GM10248 (cell line): ENCODE measurements at places on chromosomes 12 and 14.

DNA sequence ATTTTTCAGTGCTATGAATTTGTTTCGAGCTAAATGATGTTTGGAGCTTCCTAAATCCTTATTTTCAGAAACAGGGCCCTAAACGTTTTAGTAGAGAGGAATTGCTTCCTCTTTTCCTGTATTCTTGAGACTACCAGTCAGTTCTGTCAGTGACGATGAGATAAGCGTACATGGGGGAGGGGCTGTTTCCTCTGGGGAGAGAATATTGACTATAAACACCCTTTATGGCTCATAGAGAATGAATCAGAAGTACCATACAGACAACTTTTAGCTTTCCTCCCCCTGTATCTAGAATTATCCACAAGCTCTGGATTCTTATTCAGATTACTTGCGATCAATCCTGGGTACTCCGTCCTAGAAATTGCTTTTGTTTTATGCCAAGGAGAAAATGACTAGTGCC is 5.1 kb downstream of the TBK1 start:
- DNase-seq: no peak

GRCh38 chr12:52005903-52006703 is 643 bp upstream of the TAMALIN start:
- DNase-seq: peak; percentile 80

DNA sequence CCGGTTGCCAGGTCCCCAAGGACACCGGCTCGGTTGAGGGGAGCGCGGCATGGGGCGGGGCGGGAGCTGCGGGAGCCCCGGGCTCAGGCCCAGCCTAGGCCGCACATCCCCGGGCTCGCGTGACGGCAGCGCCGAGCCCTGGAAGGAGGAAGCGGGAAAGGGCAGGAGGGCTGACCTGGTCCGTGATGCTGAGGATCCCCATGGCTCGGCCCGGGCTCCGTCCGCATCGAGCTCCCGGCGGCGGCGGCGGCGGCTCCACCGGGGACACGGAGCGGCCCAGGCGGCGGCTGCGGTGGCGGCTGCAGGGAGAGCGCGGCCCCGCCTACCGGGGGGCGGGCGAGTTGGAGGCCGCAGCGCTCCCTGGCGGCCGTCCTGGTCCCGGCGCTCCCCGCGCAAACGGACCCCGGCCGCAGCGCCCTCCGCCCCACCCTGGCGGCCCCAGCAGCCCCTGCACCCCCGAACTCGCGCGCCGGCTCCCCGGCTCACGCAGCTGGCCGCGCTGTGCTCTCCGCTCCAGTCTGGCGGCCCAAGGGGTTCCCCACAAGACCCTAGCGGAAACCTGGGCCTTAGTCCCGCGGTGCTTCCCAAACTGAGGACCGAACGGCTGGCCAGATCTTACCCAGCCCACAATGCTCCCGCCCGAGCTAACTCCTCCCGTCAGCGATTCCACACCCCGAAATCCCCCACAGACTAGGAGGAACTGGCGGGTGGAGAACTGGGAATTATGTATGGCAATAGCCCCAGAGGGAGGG is at the start of gene ANKRD52:
Gene ANKRD52, minus strand, starts transcription at position 317 of the 752 bp plus-strand sequence. Its CDS starts 115 bp downstream, at position 202.
- DNase-seq: peak; percentile 96

DNA sequence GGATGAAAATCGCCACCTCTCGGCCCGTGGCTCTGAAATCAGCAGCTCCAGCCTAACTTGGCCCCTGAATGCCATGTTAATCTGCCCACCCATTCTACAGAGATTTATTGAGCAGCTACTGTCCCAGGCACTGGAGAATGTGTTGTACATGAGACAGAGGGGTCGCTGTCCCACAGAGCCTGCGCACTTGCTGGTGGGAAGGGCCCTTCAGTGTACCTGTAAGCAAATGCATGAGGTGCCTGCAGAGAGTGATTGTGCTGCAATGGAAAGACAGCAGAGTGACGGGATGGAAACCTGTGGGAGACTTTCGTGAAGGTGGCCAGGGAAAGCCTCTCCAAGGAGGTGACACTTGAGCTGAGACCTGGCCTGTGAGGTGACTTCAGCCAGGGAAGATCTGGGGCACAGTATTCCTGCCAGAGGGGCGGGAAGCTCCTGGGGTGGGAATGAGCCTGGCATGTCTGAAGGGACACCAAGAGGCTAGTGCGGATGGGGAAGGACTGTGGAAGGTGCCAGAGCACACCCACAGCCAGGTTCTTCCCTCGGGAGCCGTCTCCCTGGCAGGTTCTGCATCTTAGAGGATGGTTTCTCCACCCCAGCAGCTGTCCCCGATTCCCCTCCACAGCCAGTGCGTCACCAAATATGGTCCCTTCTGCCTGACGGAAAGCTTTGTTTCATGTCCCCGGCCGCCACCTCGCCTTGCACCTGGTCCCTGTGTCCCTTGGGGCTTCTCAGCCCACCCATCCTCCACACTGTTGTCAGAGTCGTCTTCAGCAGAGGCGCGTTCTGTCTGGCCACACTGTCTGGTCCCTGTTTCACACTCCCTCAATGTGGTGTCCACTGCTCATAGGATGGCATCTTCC is 8.7 kb downstream of the SMIM41 start:
- peak; percentile 65 for DNase-seq

DNA sequence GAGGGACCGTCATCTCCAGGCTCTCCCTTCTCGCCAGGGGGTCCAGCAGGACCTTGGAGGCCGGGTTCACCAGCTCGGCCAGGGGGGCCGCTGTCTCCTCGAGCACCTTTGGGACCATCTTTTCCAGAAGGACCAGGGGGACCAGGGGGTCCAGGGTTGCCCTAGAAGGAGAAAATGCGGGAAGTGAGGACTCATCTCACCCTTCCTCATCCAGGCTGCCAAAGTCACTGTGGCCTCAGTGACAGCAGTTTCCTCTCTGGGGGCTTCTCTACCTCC is 15.1 kb downstream of the TMEM106C start:
- DNase-seq: no peak

DNA sequence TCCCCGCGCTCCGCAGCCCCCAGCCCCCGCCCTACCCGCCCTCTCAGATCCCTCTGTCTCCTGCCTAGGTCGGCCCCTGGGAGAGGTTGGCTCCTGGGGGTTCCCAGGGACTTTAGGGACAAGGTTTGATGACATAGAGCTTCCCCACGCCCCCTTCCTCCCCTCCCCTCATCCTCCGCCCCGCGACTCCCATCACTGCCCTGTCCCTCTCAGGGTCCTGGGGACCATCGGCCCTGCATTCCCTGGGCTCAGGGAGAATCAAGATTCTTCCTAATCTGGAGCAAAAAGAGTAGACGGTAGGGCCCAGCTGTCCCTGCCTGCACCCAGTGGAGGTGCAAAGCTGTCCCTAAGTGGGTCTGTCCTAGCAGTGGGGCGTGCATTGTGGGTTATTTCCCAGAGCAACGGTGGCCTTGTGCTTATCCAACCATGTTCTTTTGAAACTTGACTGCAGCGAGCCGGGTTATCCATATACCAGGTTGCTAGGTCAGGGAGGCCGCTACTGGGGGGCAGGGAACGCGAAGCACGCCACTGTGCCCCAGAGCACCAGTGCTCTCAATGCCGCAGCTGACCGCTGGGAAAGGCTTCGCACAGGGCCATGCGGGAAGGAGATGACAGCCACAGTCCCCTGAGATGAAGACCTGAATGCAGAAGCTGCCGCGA is 124.4 kb upstream of the PRMT8 start:
- no peak for DNase-seq

- no peak for DNase-seq
Observed at GRCh38 chr14:28482251-28483040, 284.1 kb upstream of the FOXG1 start.

DNA sequence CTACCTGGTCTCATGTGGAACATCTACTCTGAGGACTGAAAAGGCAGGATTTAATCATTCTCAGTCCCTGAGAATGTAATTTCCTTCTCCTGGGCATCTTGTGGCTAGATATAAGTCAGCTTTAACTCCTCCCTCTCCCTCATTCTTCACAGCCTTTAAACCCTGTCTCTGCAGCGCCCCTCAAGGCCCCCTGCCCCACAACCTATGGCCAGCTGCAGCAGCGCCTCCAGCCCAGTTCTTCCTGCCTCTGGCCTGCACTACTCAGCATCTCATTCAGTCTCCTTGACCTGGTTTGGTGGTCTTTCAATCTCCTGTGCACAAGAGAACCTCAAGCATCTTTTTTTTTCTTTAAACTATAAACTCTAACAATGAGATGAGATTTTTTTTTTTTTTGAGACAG is 29.3 kb downstream of the NCKAP5L start:
- DNase-seq: no peak

- no peak for DNase-seq
Observed at GRCh38 chr12:52439845-52440244, 5.7 kb upstream of the KRT75 start.

DNA sequence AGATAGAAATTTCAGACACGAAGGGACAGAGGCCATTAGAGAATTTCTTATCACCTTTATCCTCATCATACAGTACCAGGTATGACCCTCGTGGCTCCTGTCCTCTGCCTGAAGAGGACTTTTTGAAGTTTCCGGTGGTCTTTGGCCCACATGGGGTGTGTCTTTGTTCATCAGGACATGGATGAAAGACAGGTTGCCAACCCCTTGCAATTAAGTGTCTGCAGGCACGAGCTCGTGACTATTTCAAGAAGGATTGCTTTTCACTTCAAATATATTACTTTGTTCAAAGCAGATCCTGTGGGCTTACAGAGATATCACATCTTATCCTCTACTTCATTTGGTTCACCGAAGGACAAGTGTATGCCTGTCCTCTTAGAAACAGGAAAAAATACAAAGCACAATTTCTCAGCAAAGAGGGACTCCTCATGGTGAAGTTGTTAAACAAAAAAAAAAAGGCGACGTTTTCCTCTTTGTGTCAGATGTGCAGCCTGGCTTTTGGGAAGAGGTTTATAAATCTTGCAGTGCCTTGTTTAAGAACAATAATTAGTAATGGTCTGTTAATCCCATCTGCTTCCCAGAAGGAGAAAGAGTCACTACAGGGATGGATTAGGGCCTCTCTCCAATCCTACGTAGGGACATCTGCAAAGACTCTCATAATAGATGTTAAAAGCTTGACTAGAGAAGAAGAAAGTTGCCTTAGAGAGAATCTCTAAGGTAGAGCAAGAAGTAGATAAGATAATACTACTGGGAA is 13.5 kb upstream of the FAM234B start:
- DNase-seq: no peak

DNA sequence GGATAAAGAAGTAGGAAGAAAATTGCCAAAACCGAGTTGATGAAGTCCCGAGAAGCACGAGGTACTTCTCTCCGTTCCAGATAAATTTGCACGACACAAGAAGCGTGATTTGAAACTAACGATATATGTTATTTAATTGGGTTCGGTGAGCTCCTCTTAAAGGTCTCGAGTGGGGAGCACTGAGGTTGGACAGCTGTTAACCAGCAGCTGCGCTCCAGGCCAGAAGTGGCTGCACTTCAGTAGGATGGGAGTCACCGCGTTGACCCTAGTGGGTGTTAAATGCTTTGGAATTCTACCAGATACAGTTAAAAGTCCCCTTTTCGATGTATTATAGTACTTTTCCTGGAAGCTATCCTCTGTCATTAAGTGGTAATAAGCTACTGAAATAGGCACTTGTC is 953 bp upstream of the DCAF5 start:
- DNase-seq: no peak

DNA sequence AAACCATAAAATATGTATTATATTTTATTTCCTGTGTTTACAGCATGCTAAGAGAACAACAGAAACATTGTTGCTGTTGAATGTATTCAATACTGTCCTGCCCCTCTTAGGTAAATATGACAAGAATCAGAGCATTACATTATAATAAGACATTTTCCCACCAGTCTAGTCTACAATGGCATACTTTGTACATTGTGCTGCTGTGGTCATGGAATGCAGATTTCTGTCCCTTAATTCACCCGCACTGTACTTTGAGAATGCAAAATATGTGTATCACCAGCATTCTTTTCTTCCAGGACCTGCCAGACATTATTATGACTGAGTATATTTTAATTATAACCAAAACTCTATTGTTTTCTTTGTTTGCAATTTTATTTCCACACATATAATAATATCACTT is 16.5 kb upstream of the OR10AD1 start:
- DNase-seq: no peak
